ENCODE measurements at places on chromosomes 7 and 10. TPM values are rescaled to one million over a fixed set of nuclear protein-coding genes. Genes with fewer than 3 reads are reported as not detected.

DNA sequence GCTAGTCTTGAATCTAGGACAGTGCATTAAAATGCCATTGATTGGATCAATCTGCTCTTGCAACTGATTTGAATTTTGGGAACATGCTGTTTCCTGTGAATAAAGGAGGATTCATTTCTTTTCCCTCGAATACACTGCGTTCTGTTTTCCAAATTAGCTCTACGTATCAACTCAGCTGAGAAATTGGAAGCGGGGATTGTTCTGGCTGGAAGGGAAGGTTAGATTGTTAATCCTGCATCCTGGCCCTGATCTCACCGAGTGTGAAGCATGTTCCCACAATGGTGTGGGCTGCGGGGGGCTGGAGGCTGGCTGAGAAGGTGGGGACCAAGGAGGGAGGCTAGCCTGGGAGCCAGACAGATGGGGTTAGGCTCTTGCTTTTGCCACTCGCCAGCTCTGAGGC is 17.6 kb downstream of the HTRA1 start:
- H3K4me3 ChIP-seq: no peak overlapping the region
- H3K36me3 ChIP-seq: no peaks in the 10 kb centered on the region
- H3K27me3 ChIP-seq: no peaks in the 10 kb centered on the region
- no peak for DNase-seq
- no peak overlapping the region for H3K27ac ChIP-seq
- H3K4me1 ChIP-seq: peaks cover 18% of the 10 kb centered on the region

- no peak for DNase-seq
- no peaks in the 10 kb centered on the region for H3K36me3 ChIP-seq
- H3K4me1 ChIP-seq: no peaks in the 10 kb centered on the region
- no peaks in the 10 kb centered on the region for H3K27me3 ChIP-seq
Measured at GRCh38 chr10:71443676-71444075, 47.0 kb downstream of the CDH23 start.

DNA sequence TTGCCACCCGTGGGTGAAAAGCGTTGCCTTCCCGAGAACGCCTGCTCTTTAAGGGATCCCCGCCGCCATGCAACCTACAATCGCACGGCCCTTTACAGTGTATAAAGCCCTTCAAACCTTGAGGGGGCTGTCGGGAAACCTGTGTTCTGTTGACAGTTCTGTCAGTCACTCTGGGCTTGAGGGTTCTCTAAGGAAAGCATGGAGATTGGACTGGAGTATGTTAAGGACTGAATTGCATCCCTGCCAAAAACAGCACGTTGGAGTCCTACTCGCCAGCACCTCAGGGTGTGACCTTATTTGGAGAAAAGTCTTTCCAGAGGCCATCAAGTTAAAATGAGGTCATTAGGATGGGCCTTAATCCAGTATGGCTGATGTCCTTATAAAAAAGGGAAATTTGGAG is 70.6 kb downstream of the PFKFB3 start:
- no peak overlapping the region for H3K4me3 ChIP-seq
- H3K27ac ChIP-seq: no peak overlapping the region
- no peak for DNase-seq
- no peaks in the 10 kb centered on the region for H3K27me3 ChIP-seq
- H3K4me1 ChIP-seq: peaks cover 8% of the 10 kb centered on the region

DNA sequence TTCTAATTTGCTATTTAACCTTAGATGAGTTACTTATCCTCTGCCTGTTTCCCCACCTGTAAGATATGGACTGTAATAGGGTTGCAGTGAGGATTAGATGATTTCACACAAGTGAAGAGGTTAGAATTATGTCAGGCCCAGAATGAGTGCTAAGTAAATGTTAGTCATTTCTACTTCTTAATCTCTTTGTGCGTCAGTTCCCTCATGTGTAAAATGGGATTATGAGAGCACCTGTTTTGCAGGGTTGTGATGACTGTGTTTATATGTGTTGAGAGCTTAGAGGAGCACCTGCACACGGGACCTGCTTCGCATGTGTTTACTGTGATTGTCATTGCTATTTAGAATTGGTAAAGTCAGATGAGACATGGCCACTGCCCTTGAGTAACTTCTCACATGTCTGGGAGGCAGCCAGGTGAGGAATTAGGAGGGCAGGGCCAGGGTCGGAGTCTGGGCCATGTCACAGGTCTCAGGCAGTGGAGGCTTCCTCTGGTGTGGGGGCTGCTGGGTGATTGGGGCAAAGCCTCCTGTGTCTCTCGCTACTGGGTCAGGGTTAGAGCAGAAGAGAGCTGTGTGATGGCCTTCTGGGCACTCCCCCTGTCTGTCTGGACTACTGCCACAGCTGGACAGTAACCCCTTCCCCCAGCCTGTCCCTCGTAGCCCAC is 106.7 kb downstream of the WDFY4 start:
- peaks cover 9% of the 10 kb centered on the region for H3K27me3 ChIP-seq
- H3K4me1 ChIP-seq: no peaks in the 10 kb centered on the region
- no peaks in the 10 kb centered on the region for H3K36me3 ChIP-seq
- no peak overlapping the region for H3K27ac ChIP-seq
- DNase-seq: no peak

- H3K4me1 ChIP-seq: no peaks in the 10 kb centered on the region
- H3K27ac ChIP-seq: no peak overlapping the region
- H3K36me3 ChIP-seq: no peaks in the 10 kb centered on the region
- DNase-seq: peak; percentile 33
- no peaks in the 10 kb centered on the region for H3K27me3 ChIP-seq
Measured at GRCh38 chr10:131723297-131724168, 177.3 kb upstream of the PPP2R2D start.

GRCh38 chr7:140674899-140675701 is 2.4 kb downstream of the ADCK2 start:
- no peaks in the 10 kb centered on the region for H3K27me3 ChIP-seq
- peaks cover 6% of the 10 kb centered on the region for H3K36me3 ChIP-seq
- no peak overlapping the region for H3K27ac ChIP-seq
- DNase-seq: peak; percentile 86
- H3K4me1 ChIP-seq: no peaks in the 10 kb centered on the region

DNA sequence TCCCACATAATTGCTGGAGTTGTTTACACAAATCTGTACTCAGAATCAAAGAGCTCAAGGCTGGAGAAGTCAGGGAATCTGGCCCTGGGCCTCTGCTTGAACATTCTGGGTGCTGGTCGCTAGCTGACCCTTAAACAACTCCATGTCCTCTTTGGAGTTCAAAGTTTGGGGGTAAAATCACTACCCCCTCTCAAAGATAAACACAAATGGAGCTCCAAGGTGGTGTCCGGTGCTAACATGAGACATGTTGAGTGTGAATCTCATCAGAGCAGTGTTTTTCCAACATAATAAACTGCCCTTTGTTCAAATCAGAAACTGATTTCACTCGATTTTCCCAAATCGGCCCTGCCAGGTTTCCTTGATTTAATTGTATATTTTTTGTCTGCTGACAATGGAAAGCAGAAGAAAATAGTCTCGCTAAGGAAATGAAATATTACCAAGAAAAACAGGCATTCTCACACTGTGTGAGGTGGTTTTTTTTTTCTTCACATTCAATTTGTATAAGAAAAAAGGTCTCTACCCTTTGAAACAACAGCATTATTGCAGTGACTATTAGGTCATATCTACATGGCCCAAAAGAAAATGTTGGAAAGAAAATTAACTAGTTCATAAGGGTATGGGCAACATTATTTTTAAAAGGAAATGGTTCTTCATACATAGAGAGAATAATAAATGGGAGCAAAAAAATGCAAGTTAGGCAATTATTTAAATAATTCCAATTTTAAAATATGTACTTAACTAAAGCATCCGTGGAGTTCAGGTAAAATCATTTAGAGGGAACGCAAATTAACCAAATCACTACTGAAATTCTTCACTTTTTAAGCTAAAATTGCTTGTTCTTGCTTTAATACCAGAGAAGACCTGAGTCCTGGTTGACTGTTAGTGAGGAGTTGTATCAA is 56.1 kb upstream of the CAPZA2 start:
- no peaks in the 10 kb centered on the region for H3K36me3 ChIP-seq
- no peak overlapping the region for H3K27ac ChIP-seq
- no peaks in the 10 kb centered on the region for H3K4me1 ChIP-seq
- no peak overlapping the region for H3K4me3 ChIP-seq
- no peak for DNase-seq

The MBL2 gene
- not detected for total RNA-seq

DNA sequence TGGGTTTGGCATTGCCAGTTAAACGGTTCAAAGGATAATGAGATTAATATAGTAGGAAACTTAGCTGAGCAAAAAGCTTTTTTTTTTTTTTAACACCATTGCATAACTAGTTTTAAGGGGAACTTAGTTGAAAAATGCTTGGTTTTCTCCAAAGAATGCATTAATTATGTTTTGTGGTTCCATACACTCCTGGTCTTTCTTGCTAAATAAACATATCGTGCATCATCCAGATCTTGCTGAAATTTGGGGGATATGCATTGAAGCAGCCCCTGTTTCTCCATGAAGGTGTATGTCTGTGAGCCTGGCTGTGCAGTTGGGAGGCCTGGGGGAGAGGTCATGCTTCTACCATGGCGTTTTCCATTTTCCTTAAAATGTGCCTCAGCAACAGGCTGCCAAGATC is 558.2 kb upstream of the GALNT17 start:
- peaks cover 17% of the 10 kb centered on the region for H3K4me1 ChIP-seq
- no peaks in the 10 kb centered on the region for H3K36me3 ChIP-seq
- DNase-seq: no peak
- H3K27me3 ChIP-seq: peaks cover 7% of the 10 kb centered on the region

The TSPAN15 gene
- total RNA-seq: 13.6 TPM

Data from adrenal gland (tissue), 19 donors.